ENCODE measurements at places on chromosomes 12 and 14. TPM values are rescaled to one million over a fixed set of nuclear protein-coding genes. Genes with fewer than 3 reads are reported as not detected.

- no peak for DNase-seq
These were observed 15.6 kb downstream of the OTX2 start for GRCh38 chr14:56794557-56795283.

GRCh38 chr14:72186523-72186922 lies 254.3 kb downstream of the RGS6 start:
- no peak for DNase-seq

Gene PRIMA1
- total RNA-seq, result 2.3 TPM

Gene TAS2R13
- 1.0 TPM for total RNA-seq

- no peak for DNase-seq
These were observed 221.0 kb downstream of the ASCL1 start for GRCh38 chr12:103178366-103179080.
